ENCODE measurements at places on chromosomes 4 and X.
A peak's percentile ranks its signal among the peaks of the same experiment; 100 is the strongest.

- DNase-seq, result no peak
Observed at GRCh38 chr4:54095110-54095825, 4.7 kb upstream of the GSX2 start.

DNA sequence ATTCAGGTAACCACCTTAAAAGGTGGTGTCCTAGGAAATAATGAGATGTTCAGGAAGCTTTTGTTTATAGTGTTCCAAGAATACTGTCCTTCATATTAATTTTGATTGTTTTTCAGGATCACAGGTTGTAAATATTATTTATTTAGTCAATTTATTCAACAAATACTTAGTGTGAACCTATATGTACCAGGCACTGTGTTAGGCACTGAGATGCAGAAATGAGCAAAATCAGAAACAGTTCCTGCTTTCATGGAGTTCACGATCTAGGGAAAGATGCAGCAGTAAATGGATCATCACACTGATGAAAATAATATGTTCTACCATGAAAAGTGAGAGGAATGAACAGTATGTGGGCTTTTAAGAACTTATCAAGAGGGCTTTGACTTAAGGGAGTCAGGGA is 18.2 kb upstream of the PLA2G12A start:
- no peak for DNase-seq

DNA sequence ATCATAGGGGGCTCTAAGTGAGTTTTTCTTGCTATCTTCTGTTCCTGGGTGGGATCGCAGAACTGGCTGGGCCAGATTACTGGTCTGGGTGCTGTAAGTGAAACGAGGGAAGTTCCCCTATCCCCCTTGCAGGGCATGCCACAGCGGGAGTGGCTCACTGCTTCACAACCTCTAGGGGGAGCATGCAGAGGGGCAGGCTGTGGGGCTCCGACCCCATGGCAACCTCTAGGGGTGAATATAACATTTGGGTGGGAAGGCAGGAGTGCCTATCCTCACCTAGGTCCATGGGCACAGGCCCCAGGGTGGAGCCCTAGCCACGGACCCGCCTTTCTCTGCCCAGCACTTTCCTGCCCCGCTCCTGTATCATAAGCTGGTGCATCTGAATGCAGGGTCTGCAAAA is 1.7 kb upstream of the RRAGB start:
- no peak for DNase-seq

DNA sequence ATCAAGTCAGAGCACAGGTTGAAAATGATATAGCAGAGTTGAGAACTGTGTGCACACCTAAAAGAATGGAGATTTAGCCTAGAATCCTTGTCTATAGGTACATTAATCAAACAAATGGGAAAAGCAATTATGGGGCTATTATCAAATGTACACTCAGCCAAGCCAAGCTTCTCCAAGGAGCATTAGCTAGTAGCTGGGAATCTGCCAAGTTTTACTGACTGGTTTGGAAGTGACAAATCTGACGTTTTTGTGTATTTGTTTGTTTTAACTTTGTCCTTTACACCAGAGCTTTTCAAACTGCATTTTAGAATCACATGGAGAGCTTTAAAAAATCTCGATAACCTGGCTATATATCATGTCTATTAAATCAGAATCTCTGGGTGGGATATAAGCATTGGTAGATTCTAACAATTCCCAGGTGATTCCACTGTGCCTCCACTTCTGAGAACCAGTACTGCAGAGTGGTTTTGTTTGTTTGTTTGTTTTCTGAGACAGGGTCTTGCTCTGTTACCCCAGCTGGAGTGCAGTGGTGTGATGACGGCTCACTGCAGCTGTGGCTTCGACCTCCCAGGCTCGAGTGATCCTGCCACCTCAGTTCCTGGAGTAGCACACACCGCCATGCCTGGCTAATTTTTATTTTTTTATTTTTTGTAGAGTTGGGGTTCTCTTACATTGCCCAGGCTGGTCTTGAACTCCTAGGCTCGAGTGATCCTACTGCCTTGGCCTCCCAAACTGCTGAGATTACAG is 279.8 kb downstream of the UNC5C start:
- DNase-seq, result no peak

DNA sequence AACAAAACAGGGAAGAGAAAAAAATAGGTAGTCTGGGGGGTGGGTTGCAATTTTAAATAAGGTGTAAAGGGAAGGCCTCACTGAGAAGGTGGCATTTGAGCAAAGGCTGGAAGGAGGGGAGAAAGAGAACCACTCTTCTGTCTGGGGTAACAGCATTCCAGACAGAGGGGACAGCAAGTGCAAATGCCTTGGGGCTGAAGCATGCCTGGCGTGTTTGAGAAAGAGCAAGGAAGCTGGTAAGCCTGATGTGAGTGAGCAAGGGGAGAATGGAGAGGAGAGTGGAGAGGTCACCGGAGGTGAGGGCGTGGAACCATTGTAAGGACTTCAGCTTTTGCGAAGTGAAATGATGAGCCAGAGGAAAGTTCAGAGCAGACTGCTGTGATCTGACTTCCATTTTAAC is 19.7 kb upstream of the DOCK11 start:
- DNase-seq, result no peak

DNA sequence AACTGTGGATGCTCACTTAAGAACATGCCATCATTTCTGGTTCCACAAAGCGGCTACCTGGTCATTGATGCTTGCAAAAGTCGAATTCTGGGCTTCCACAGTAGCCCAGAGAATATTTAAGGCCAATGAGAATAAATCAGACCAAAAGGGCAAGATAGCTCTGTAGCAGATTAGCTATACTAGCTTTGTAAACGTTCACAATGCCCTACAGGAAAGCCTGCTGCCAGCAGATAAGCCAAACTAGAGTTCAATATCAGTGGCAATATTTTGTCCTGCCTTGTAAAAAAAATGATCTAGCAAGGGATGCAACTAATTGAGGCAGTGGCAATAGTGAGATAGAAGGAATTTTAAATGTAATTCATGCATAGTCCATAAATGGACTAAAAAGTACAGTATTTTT is 387.7 kb upstream of the TEX13C start:
- no peak for DNase-seq

GRCh38 chr4:144507311-144508101 is 138.4 kb upstream of the HHIP start:
- DNase-seq, result no peak

- no peak for DNase-seq
Observed at GRCh38 chr4:111776561-111776960, 368.7 kb upstream of the FAM241A start.

GRCh38 chrX:116757491-116757890 is 294.7 kb upstream of the CT83 start:
- DNase-seq, result no peak

- DNase-seq, result no peak
Observed at GRCh38 chrX:11648705-11649519, 16.8 kb downstream of the ARHGAP6 start.

DNA sequence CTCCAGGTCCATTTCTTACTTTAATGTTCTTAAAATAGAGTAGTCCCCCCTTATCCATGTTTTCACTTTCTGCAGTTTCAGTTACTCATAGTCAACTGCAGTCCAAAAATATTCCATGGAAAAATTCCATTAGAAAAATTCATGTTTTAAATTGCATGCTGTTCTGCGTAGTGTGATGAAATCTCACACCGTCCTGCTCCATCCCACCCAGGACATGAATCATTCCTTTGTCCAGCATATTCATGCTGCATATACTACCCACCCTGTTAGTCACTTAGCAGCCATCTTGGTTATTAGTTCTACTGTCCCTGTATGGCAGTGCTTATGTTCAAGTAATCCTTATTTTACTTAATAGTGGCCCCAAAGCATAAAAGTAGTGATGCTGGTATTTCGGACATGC is 5.4 kb upstream of the PDLIM5 start:
- no peak for DNase-seq

DNA sequence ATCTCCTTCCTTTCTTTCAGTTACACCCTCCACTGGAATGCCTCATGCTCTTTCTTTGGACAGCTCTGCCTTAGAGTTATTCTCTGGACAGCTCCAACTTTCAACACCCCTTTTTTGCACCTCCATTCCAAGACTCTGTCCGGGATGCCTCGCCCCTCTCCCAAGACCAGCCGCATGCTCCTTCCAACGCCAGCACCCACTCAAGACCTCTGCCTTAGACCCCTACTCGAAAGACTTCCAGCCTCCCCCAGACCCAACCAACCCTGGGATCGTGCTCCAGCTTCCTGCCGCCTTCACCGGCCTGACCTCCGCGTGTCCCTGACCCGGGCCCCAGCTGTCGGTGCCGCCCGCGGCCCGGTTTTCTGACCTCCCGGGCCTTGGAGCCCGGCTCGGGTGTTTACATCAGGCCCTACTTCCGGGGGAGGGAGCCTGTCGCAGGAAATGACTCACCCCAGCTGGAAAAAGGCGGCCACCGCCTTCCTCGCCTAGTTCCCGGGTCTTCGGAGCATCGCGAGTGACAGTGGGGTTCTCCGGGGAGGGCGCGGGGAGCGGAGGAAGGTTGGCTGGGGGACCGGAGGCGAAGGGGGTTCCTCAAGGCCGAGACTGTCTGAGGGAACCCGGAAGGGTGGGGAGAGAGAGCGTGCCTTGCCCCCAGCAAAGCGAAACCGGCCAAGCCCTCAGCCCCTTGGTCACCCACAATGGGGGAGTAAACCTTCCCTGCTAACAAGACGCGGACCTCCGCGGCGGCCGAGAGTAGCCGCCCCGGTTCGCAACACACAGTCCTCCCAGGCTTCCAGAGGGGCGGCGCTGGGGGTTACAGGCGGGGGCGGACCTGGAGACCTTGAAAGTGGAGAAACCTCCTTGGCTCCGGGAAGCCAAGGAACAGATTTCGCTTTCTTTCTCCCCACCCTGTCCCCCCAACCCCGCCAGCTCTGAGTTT is at the start of gene WDR45:
Gene WDR45, minus strand, starts transcription at position 399 of the 940 bp plus-strand sequence. CDS start 1,792 bp downstream, outside the sequence.
- DNase-seq, result peak; percentile 72

- no peak for DNase-seq
Observed at GRCh38 chrX:11793734-11794133, 35.7 kb downstream of the MSL3 start.

DNA sequence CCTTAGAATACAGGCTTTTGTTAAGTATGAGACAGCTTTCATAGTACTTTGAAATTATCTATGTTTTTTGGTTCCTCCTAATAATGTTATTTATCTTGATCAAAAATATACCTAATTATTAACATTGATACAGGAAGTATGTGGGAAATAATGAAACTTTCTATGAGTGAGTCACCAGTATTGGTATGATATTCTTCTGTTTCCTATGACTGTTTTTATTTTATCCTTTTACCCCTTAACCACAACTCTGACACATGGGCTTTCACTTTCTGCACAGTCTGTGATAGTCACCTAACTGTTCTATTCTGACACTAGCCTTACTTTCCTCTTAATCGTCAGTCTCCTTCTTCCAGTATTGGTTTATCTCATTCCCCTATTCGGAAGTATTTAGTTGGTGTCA is 4.7 kb downstream of the THAP9 start:
- no peak for DNase-seq

GRCh38 chr4:128373628-128374027 is 86.0 kb upstream of the PGRMC2 start:
- no peak for DNase-seq

DNA sequence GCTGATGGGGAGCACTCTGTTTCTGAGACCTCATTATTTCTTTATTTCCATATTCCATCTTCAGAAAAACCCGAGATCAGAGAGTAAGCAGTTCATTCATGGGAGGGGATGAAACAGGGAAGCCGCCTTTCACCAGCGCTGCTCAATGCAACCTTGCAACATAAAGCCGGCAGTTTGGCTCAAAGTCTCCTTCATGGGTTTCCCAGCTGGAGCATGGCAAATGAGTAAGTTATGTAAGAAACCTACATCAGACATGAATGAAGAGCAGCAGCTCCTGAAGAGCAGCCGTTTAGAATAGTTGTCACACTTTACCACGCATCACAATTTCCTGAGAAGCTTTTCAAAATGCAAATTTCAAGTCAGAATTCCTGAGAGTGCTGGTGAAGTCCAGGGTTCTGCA is 578.8 kb downstream of the FSTL5 start:
- DNase-seq, result no peak

- no peak for DNase-seq
Observed at GRCh38 chr4:38519666-38520065, 144.3 kb upstream of the KLF3 start.

- no peak for DNase-seq
Observed at GRCh38 chr4:88735564-88735963, 37.9 kb upstream of the NAP1L5 start.

- no peak for DNase-seq
Observed at GRCh38 chr4:168540503-168541265, 43.8 kb downstream of the PALLD start.

GRCh38 chr4:177728361-177729152 is 286.3 kb upstream of the AGA start:
- DNase-seq, result no peak

GRCh38 chrX:98338544-98338943 is 1454.8 kb downstream of the RPA4 start:
- no peak for DNase-seq

All from activated CD4-positive, alpha-beta T cell treated with anti-CD3 and anti-CD28 coated beads, Interleukin-2, amount 50 U/mL, for 48 hours (primary cell).